ENCODE measurements at places on chromosomes 12 and 14.

GRCh38 chr14:59356767-59357166, 108.4 kb downstream of the GPR135 start:
- no peak for DNase-seq

DNA sequence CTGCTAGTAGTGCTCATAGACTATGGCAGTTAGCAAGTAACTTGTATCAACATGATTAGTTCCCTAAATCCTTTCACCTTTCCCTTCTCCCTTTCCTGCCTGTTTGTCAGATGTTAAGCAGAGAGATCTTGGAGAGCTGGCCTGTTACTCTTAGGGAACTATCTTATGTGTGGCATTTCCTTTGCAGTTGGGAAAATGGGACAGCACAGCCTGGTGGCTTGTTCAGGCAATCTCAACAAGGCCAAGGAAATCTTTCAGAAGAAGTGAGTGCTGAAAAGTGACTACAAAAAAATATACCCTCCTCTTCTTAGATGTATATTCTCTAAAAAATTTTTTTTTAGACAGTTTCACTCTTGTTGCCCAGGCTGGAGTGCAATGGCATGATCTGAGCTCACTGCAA, 7.4 kb downstream of the PARP2 start:
- no peak for DNase-seq

- DNase-seq: no peak
Measured at GRCh38 chr14:52692248-52692962, 3.0 kb downstream of the ERO1A start.

- DNase-seq: no peak
Measured at GRCh38 chr12:121182222-121182893, 27.6 kb upstream of the P2RX4 start.

DNA sequence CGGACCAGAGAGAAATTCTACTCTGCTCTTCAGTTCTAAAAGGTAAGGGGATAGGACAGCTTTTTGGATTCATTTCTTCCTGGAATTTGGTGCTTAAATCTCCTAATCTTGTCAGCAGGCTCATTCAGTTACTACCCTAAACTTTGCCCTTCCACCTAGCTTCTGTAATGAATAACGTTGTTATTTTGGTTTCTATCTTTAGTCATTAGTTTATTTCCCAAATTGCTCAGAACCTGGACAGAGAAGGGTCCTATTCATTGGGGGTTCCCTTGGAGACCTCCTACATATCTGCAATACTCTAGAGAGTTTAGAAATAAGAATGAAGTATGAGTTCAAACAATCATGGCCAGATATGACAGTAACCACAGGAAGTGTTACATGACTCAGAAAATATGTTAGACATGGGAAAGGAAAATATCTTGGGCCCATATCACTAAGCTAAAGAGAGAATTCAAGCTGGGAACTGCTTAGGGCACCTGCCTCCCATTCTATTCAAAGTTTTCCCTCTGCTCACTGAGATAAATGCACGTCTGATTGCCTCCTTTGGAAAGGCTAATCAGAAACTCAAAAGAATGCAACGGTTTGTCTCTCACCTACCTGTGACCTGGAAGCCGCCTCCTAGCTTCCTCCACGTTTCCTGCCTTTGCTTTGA, 87.9 kb downstream of the GAS2L3 start:
- no peak for DNase-seq

DNA sequence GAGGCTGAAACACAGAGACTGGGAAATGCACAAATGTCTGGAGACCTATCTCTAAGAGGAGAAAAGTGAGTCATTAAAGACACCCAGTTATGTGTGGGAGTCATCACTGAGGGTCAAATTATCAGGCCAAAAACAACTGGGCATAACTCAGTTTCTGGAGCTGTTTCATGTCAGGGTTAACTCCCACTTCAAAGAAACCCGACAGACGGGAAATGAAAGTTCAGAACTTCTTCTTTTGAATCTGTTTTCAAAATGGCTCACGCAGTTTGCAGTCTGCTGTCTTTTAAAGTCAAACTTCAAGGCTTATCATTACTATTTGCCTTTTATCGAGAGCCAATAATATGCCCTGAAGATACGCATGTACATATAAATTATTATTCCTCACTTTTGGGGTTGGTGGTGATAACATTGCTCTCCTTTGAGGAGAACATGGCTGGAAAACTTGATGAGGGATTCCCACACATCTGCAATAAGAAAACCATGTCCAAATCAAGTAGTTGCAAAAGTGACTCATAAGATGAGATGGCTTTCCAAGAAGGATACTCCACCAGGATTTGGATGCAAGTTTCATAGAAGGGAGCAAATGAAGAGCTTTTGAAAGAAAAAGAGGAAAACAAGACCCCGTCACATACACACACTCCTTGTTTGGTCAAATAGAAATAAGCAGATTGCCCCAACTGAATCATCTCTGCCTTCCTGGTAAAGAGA, 341.4 kb downstream of the ADAMTS20 start:
- DNase-seq: no peak

GRCh38 chr12:131528144-131528543, 182.7 kb upstream of the SFSWAP start:
- DNase-seq: no peak

DNA sequence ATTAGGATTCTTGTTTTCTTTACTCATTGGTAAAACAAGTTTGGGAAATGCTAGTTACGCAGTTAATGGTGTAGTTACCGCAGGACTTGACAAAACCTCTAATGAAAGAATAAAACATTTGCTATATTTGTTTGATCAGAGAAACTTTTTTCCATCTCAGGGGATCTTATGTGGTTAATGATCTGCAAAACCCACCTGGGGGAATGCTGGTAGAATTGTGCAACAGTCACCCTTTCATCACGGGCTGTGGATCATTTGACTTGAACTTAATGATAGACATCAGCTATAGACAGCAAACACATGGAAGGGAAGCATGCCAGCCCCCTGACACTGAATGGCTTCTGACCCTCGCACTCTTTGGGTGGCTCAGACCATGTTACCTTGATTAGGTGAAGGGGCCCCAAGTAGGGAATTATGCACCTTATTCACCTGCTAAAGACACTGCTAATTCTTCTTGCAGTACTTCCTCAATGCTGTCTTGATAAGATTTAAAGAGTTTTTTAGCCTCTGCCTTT, 84.2 kb downstream of the PDE3A start:
- DNase-seq: no peak

GRCh38 chr14:50083467-50084337, 32.7 kb downstream of the VCPKMT start:
- no peak for DNase-seq

DNA sequence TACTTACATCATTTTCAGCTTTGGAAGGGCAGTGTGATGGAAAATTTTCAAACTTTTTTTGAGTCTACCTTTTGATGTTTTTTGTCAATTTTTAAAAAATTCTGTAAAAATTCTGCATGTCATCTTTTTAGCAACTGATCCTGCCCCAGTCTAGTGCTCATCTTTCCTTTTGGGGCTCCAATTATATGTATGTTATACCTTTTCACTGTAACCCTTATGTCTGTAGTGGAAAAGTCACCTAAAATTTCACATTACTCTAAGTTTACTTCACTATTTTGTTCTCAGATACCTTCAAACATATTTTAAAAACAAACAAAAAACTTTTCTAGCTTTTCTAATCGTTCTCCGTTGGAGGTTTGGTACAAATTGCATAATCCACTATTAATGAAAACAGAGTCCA, 32.5 kb upstream of the MYRFL start:
- no peak for DNase-seq

DNA sequence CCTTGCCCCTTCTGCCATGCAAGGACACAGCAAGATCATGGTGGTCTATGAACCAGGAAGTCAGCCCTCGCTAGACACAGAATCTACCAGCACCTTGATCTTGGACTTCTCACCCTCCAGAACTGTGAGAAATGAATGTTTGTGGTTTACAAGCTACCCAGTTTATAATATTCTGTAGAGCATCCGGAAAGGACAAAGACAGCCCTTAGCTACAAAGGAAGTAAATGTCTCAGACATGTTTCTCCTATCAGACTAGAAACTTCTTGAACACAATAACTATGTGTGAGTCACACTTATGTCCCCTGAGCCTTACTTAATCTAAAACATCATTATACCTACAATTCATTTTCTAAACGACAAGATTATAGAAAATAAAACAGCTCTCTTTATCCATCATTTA, 176.7 kb downstream of the KLHL28 start:
- DNase-seq: no peak

Measured in nephron progenitor cell (in vitro differentiated cells).